Stomach (tissue), 19 donors: ENCODE measurements at places on chromosomes 2 and 18.

GRCh38 chr2:128520791-128521190 is 202.1 kb upstream of the HS6ST1 start:
- H3K27me3 ChIP-seq: no peaks in the 10 kb centered on the region
- no peak for DNase-seq
- no peak overlapping the region for H3K4me3 ChIP-seq
- no peak overlapping the region for H3K27ac ChIP-seq
- H3K4me1 ChIP-seq: no peaks in the 10 kb centered on the region

GRCh38 chr2:86622519-86623042 is 1.1 kb downstream of the RNF103 start:
- peak; percentile 44 for DNase-seq
- H3K27me3 ChIP-seq: no peaks in the 10 kb centered on the region
- peaks cover 26% of the 10 kb centered on the region for H3K36me3 ChIP-seq
- H3K4me1 ChIP-seq: peaks cover 15% of the 10 kb centered on the region

DNA sequence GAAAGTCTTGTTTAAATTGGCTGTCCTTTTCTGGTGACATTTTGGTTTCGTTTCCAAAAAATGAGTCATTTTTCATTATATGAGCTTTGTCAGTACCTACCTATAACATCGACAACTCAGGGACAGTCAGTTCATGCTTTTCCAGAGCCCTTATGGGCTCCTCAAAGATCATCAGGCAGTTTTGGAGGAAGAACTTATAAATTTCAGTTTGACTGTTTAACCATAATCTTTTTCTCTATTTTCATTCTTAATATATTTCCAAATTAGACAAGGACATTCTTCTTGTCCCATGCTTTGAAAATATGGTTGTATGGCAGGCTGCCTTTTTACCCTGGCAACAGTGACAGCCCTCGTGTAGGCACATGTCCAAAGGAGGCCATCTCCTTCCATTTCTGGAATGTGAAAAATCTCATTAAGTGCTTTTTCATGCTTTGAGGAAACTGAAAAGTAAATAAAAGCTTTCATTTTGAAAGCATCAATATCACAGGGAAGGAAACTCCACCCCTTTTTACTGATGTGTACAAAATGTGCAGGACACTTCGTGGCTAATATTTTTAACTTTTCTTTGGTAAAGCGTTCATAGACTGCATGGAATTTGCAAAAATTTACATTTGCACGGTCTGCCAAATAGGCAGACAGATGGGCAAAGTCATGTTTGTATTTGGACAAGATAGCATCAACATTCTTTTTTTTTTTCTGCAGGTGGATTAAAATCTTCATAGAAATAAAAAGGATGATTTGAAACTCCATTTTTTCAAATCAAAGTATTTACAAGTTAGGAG is 7.2 kb upstream of the PROC start:
- DNase-seq: peak; percentile 65
- H3K4me1 ChIP-seq: peaks cover 43% of the 10 kb centered on the region
- H3K27ac ChIP-seq: peak overlapping the region; percentile 69
- H3K36me3 ChIP-seq: no peaks in the 10 kb centered on the region

GRCh38 chr18:77123320-77124231 is 9.0 kb downstream of the MBP start:
- no peaks in the 10 kb centered on the region for H3K27me3 ChIP-seq
- DNase-seq: no peak
- no peak overlapping the region for H3K27ac ChIP-seq
- H3K4me1 ChIP-seq: peaks cover 25% of the 10 kb centered on the region
- H3K4me3 ChIP-seq: no peak overlapping the region
- peaks cover 16% of the 10 kb centered on the region for H3K36me3 ChIP-seq

- no peak overlapping the region for H3K27ac ChIP-seq
- no peak for DNase-seq
- no peaks in the 10 kb centered on the region for H3K36me3 ChIP-seq
Measured at GRCh38 chr2:48709096-48710034, 46.2 kb downstream of the LHCGR start.

DNA sequence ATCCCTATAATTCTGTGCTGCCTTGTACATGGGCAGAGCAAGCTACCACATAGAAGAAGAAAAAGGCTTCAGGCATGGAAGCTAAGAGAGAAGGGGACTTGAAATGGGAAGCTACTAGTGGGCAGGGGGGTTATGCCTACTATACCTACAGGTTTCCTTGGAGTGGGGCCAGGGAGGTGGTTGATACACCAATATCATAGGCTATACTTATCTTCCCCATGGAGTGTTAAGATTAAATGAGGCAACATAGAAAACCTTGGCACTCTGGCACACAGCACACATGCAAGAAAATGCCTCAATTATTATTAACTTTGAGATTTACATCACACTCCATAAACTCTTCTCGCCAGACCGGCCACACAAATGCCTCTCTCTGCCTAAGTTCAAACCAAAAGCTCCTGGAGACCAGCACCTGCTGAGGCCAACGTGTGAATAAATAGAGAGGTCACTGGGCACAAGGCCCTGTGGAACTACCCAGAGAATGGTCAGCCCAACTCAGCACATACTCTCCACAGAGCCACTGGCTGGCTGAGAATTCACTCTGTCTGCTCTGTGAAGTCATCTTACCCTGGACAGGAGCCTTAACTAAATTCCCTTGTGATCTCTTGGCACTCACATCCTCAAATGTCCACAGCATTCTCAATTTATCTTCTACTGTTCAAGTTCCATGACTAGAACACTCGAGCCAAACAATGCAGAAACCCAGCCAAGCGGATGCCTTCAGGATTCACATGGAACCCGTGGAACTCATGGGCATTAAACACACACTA is 498.7 kb downstream of the BCL11A start:
- no peaks in the 10 kb centered on the region for H3K4me1 ChIP-seq
- H3K4me3 ChIP-seq: no peak overlapping the region
- no peak for DNase-seq
- H3K27ac ChIP-seq: no peak overlapping the region
- no peaks in the 10 kb centered on the region for H3K27me3 ChIP-seq

DNA sequence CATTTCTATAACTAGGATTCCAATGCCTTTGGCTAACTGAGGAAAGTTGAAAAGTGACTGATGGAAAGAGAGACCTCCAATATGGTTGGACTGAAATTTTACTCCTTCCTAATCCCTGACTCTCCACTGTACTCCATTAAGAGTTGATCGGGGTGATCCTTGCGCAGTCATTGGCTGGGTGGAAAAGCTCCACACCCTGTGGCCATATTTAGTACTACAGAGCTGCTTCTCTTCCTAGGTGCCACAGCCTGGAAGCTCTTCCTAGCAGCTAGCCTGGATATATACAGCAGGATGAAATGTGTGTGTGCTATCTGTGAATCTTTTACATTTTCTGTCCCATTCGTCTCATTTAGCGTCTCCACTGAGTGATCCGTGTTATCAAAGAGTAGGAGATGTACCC is 71.2 kb downstream of the MEP1B start:
- H3K27me3 ChIP-seq: no peaks in the 10 kb centered on the region
- no peak overlapping the region for H3K27ac ChIP-seq
- DNase-seq: no peak
- H3K36me3 ChIP-seq: no peaks in the 10 kb centered on the region
- H3K4me3 ChIP-seq: no peak overlapping the region
- no peaks in the 10 kb centered on the region for H3K4me1 ChIP-seq

DNA sequence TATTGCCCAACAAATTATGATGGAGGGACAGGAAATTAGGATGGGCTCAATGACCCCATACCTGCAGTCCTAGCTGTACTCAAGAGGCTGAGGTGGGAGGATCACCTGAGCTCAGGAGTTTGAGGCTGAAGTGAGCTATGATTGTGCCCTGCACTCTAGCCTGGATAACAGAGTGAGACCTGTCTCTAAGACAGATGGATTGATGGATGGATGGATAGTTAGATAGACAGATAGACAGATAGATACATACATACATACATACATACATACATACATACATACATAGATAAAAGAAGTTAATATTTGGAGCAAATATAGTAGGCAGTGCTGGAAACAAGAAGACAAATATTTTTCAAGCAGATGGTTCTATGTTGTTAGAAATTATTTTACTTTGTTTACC is 78.1 kb upstream of the PROKR1 start:
- no peaks in the 10 kb centered on the region for H3K4me1 ChIP-seq
- H3K36me3 ChIP-seq: no peaks in the 10 kb centered on the region
- no peaks in the 10 kb centered on the region for H3K27me3 ChIP-seq
